Stromal cell of bone marrow (primary cell): ENCODE measurements at places on chromosomes 12 and 14.

- DNase-seq, result peak; percentile 83
Observed at GRCh38 chr14:72608391-72609204, 285.3 kb downstream of the DPF3 start.

DNA sequence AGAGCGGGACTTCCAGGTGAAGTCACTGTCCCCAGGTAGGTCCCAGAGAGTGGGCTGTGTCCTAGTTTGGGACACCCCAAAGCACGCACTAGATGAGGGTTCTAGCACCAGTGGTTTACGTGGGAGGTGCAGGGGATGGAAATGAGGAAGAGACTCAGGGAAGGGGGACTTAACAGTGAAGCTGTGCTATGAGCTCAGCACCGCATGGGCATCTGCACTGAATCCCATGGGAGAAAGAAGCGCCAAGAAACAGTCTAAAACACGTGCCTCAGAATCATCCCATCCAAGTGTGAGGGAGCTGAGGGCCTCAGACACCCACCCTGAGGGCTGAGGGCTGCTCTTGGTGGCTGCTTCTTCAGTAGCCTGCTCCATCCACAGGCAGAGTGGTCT, 71.5 kb upstream of the ZFP36L1 start:
- DNase-seq, result peak; percentile 3

- DNase-seq, result no peak
Observed at GRCh38 chr14:104882325-104882973, 17.4 kb downstream of the CEP170B start.

DNA sequence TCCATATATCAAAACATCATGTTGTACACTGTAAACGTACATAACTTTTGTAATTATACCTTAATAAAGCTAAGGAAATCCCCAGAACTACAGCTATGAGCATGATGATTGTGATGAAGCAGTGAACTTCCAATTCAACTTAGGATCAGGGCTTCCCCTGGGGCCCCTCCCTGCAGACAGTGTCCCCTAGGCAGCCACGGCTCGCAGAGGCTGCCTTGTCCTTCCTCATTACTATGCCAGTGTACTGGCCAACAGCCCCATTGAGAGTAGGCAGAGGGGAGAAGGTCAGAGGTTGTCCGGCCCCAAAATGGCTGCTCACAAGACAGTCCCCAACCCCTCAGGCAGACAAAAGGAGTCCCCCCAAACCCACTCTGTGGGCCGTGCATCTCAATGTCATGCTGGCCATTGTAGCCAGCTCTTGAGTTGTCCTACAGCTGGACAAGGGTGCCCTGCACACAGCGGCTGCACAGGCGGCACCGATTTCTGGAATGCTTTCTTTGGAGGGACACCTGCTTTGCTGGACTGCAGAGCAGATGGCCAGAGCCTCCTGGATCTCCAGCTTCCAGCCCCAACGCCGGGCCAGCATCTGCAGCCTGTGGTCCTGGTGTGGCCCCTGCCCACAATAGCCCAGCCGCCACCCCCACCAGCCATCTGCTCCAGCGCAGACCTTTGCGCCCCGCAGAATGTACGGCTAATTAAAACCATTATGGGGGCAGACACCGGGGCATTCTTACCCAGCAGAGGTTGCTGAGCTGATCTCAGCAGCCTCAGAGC, 46.1 kb downstream of the NIN start:
- DNase-seq, result no peak

DNA sequence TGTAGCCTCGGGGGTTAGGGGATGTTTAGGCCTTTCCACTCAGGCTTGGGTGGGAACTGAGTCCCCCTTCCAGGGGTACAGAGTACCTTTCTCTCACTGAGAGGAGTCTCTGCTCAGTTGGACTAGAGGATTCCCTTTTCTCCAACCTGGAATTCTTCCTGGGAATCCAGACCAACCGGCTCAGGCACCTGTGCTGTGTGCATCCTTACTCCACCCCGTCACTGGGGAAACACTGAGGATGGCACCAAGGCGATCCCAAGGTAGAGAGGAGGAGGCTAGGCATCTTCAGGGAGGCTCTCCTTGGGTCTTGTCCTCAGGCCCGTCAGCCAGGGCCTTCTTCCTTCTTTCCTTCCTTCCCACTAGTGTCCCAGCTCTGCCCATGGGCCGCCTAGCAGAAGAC, 871 bp upstream of the TGM1 start:
- DNase-seq, result no peak

GRCh38 chr14:104805941-104806624, 5.2 kb downstream of the ZBTB42 start:
- DNase-seq, result no peak

GRCh38 chr12:123900871-123901376, 71.7 kb downstream of the CCDC92 start:
- no peak for DNase-seq

DNA sequence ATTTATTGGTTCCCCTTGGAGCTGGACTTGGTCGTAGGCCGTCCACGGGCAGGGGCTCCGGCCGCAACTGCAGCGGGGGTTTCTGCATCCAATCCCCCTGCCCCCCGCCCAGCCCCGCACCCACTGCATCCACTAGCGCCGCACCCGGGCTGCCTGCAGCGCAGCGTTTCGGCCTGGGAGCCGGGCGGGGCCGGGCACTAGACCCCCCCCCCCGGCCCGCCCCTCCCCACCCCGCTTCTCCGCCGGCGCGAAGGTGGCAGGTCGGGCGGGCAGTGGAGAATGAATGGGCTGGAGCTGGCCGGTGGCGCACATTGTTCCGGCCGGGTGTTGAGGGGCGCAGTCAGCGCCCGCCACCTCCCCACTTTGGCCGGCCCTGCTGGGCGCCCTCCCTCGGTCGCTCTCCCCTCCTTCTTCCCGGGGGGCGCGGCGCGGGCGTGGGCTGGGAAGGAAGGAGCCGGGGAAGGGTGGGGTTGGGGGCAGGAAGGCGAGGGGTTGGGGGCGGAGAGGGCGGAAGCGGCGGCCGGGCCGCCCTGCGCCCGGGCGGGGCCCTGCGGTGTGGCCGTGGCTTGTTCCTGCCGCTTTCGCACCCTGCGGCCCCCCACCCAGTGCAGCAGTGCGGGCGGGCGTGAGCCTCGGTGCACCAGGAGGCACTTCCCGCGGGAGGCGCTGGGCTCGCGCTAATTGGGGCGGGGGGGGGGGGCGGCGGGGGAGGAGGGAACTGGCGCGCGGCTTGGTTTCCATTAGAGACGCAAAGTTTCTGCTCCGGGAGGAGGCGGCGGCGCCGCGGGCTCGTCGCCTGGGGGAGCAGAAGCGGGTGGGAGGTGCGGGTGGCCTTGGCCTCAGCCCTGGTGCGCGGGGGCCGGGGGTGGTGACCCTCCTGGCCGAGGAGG, 841 bp downstream of the CALM1 start:
- DNase-seq, result no peak

DNA sequence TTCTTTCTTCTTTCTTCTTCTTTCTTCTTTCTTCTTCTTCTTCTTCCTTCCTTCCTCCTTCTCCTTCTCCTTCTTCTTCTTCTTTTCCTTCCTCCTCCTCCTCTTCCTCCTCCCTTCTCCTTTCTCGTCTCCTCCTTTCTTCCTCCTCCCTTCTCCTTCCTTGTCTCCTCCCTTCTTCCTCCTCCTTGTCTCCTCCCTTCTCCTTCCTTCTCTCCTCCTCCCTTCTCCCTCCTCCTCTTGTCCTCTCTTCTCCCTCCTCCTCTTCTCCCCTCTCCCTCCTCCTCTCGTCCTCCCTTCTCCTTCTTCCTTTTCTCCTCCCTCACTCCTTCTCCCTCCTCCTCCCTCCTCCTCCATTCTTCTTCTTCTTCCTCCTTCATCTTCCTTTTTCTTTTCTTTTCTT, 44.5 kb downstream of the NUBPL start:
- no peak for DNase-seq

DNA sequence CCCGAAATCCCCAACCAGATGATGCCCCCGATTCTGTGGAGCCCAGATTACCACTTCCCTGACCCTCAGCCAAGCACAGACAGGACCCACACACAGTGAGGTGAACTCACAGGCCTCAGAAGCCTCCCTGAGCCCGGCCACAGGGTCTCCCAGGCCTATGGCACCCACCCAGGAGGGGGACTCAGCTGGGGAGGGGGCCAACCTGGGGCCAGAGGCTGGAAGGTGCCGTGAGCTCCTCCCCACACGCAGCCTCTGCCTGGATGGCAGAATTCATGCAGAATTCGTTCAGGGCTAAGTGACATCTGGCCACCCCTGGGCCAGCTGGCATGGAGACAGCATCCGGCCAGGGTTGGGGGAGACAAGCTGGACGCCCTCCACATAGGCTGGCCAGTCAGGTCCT, 11.8 kb downstream of the TMEM179 start:
- DNase-seq, result no peak

DNA sequence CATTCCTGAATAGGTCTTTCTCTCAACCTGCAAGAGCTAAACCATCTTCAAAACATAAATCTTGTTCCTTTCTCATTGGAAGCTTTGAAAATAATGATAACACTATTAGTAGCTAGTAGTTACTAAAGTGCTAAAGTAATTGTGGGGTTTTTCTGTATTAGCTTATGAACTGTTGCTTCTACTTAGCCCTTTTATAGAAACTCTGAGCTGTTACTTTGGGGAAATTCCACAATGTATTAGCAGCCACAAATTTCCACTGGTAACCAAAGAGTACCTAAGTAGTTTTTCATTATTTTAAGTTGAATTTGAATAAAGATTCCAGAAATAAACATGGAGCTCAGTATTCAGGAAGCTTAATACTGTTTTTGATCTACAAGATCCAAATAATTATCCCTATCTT, 6.4 kb upstream of the MAPK1IP1L start:
- no peak for DNase-seq

GRCh38 chr12:31859232-31859977, 99.8 kb upstream of the RESF1 start:
- no peak for DNase-seq

GRCh38 chr14:85471744-85472143, 58.2 kb upstream of the FLRT2 start:
- DNase-seq, result peak; percentile 81

DNA sequence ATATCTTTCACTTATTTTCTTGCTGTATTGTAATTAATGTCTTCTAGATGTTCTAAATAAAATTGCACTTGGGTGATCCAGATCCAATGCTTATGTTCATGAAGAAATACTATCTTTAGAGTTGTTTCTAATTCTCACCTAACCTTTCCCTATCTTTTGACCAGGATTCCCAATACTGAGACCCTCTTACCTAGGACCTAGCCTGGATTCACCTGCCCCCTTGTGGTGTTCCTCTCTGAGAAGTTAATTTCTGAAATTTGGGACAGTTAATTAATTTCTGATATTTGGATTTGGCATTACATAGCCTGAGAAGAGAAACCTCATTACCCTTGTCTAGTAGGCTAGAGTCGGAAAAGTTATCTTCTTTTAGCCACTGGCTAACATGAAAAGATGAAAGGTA, 29.5 kb downstream of the FOXA1 start:
- DNase-seq, result no peak

GRCh38 chr12:130849561-130850417, 10.7 kb upstream of the STX2 start:
- DNase-seq, result no peak

GRCh38 chr12:51126297-51126696, 42.9 kb upstream of the CSRNP2 start:
- DNase-seq, result no peak

DNA sequence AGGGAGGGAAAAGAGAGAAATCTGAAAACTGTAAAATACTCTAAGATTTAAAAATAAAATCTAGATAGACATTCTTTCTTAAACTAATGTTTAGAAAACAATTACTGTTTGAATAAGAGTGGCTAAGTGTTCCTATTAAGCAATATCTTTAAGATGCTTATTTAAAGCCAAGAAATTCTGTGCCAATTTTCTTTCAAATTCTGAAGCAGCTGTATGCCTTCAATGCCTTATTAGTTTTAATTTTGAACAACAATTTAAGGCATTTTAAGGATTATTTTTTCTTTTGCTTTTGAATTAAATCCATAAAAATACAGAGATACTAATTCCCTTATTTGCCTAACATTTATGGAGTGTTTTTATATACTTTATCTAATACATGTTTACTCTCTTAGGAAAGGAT, 50.3 kb upstream of the KITLG start:
- no peak for DNase-seq
